ENCODE measurements at places on chromosomes 2 and 18.

DNA sequence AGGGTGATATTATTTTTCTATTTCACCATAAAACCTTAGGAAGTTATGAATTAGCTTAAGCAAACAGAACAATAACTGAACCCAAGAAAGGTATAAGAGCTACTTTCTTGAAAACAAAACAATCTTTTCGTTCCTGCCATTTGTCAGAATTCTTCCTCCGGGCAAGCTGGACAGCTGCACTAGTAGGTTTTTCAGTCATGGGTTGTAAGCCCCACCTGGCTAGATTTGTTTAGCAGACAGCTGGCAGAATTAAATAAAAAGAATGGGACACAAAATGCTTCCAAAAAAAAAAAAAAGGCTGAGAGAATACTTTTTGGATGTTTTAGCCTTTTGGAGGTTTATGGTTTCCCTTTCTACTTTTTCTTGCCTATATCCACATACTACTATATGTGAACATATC, 694.1 kb downstream of the ARHGAP15 start:
- no peak for DNase-seq

DNA sequence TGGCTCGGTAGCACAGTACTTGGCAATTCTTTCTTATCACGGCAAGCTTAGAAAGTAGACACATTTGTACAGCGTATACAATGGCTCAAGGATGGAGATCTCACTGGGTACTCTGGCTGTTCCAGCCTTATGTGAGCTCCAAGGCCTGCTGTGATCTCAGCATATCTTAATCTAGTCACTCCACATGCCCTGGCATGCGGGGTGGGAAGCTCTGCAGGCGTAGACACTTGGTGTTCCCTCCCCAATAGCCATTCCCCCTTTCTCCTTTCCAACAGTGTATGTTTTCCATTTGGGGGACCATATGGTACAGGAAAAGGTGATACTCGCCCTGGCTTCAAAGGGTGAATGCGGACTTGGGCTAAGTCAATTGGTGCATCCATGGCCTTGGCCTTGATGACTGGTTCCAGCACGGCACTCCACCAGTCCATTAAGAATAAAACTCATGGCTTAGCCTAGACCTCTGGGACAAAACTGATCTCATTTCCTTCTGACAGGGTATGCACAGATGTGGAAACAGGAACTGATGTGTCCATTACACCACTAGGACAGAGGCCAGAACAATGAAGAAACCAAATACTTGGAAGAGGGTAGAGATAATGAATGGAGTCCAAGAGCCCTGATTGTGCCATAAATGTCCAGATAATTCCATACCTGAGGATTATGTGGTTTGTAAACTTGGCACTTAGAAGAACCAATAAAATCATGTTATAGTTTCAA, 28.4 kb downstream of the TGIF1 start:
- DNase-seq, result no peak

GRCh38 chr2:225994748-225995405, 595.4 kb downstream of the NYAP2 start:
- DNase-seq, result no peak

GRCh38 chr2:32678825-32679224, 51.0 kb downstream of the TTC27 start:
- DNase-seq, result no peak

All from umbilical cord (tissue), 2 donors.